CD4-positive, alpha-beta T cell treated with Interleukin-10 for 1 hour (primary cell): ENCODE measurements at places on chromosomes 11 and 22.

GRCh38 chr11:30328681-30329080 is 5.8 kb downstream of the ARL14EP start:
- no peak for DNase-seq

DNA sequence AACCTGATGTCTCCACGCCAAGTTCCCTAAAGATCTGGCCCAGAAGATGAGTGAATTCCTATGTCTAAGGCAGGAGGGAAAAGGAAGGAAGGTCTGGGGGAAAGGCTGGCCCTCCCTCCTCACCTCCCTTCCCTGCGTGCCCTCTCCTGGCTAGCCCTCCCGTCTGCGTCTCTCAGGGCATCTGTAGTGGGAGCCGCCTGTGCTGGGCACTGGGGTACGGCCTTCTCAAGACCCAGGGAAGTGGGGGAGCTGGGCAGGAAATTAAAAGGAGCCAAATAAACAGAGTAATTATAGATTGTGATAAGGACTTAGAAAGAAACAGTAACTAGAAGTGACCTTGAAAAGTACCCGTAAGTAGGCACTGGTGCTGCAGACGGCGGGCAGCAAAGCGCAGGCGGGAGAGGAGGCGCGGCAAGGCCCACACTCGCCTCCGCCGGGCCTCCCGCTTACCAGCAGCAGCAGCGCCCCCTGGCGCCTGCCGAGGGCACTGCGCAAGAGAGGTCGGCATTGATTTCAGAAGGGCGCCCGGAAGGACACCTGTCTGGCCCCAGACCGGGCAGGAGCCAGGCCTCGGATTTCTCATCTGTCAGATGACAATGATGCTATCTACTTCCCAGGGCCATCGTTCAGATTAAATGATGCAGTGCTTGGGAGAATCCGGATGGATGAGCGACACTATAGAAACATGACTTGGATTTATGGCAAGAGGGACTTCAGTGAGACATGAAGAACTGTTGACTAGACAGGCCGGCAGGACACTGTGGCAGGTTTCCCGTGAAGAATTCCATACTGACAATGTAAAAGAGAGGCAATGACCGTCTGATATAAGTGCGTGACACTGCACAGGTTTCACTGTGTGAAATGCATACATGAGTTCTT is 7.3 kb downstream of the KCNJ1 start:
- peak; percentile 74 for DNase-seq

GRCh38 chr11:94938095-94939055 is 35.0 kb downstream of the CWC15 start:
- DNase-seq: no peak

- DNase-seq: no peak
These were observed 11.3 kb upstream of the MS4A7 start for GRCh38 chr11:60367009-60367408.

DNA sequence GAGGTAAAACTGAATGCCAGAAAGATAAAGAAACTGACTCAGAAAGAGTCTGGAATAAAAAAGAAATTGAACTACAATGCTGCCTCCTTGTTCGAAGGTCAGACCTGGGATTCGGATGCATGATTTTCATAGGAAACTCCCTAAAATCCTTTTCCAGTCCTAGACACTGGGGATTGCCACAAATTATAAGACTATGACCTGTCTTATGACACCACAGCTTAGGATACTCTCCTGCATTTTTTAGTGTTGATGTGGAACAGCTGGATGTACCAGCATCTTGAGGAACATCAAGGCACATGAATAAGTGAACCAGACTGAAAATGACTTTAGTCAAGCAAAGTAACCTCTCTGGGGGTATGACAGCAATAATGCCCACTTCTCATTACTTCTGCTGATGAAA is 9.0 kb downstream of the KIRREL3 start:
- no peak for DNase-seq

GRCh38 chr22:44489817-44490216 is 8.2 kb downstream of the RTL6 start:
- DNase-seq: no peak

- no peak for DNase-seq
These were observed 24.9 kb upstream of the SHISAL1 start for GRCh38 chr22:44337678-44338004.

- no peak for DNase-seq
These were observed 27.0 kb downstream of the SBF1 start for GRCh38 chr22:50447576-50448551.
